IPS DF 6.9 (cell line): ENCODE measurements at places on chromosomes 4 and X.

DNA sequence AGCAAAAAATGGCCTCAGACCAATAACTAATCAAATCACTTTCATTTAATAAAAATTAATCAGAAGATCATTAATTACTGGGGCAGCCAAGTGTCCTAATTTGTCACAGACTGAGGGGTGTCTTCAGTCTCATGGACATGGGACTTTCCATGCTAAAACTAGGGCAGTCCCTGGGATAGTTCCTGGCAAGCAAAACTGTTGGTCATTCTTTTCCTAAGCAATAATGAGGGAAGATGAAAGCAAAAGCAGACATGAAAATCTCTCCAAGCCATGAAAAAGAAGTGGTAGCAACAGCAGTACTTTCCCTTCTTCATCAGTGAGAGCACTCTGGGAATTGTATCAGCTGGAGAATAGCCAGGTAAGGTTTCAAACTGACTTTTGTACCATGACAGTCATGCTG is 3.7 kb upstream of the ANTXR2 start:
- no peak for DNase-seq
- no peaks in the 10 kb centered on the region for H3K36me3 ChIP-seq
- H3K27me3 ChIP-seq, result no peaks in the 10 kb centered on the region
- H3K27ac ChIP-seq, result no peak overlapping the region
- H3K4me3 ChIP-seq, result no peak overlapping the region

GRCh38 chr4:91325495-91325894 is 978.3 kb upstream of the GRID2 start:
- H3K27ac ChIP-seq, result no peak overlapping the region
- no peaks in the 10 kb centered on the region for H3K4me1 ChIP-seq
- H3K27me3 ChIP-seq, result no peaks in the 10 kb centered on the region
- DNase-seq, result no peak
- no peak overlapping the region for H3K4me3 ChIP-seq
- no peaks in the 10 kb centered on the region for H3K36me3 ChIP-seq

GRCh38 chrX:24990535-24990934 is 25.2 kb downstream of the ARX start:
- no peaks in the 10 kb centered on the region for H3K36me3 ChIP-seq
- peaks cover 3% of the 10 kb centered on the region for H3K4me1 ChIP-seq
- no peak overlapping the region for H3K4me3 ChIP-seq

DNA sequence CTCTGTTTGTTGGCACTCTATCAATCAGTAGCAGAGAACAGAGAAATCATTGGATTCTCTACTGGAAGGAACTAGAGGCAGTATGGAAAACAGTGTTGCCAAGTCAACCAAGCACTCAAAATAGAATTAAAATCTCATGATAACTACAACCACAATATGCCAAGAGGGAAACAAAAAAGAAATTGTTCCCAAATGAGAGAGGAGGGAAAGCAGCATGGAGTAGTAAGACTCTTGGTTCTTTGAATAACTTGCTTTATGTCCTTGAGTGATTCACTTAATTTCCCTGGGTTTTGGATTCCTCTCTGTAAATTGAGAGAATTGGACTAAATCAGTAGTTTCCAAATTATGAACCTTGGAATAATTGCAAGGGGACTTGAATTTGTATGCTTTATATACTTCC is 285.5 kb upstream of the ANKRD50 start:
- H3K4me1 ChIP-seq, result no peaks in the 10 kb centered on the region
- H3K36me3 ChIP-seq, result no peaks in the 10 kb centered on the region
- no peak overlapping the region for H3K4me3 ChIP-seq
- H3K27ac ChIP-seq, result no peak overlapping the region
- DNase-seq, result no peak

- DNase-seq, result no peak
- no peaks in the 10 kb centered on the region for H3K36me3 ChIP-seq
- no peaks in the 10 kb centered on the region for H3K27me3 ChIP-seq
- no peak overlapping the region for H3K4me3 ChIP-seq
Measured at GRCh38 chr4:9979101-9979701, 42.1 kb downstream of the SLC2A9 start.

- peaks cover 22% of the 10 kb centered on the region for H3K27me3 ChIP-seq
- no peaks in the 10 kb centered on the region for H3K36me3 ChIP-seq
- DNase-seq, result no peak
- no peak overlapping the region for H3K4me3 ChIP-seq
Measured at GRCh38 chr4:56531823-56532222, 26.2 kb downstream of the ARL9 start.

DNA sequence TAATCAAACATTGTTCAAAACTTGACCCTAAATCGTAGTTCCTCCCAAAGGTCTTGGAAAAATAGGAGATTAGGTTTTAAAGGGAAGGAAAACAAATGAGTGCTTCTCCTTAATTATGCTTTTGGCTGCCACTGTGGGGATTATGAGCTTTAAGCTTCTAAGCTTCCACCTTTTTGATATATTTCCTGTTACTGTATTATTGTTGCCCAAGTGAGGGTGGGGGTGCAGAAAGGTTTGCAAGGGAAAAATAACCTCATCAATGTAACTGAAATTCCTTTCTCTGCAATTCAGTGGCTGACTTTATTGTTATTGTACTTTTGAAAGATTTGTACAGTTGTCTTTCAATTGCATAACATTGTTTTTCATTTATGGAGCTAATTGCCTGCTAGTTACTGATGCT is 285.1 kb downstream of the FRMPD4 start:
- H3K27ac ChIP-seq, result no peak overlapping the region
- DNase-seq, result no peak
- H3K36me3 ChIP-seq, result no peaks in the 10 kb centered on the region
- no peak overlapping the region for H3K4me3 ChIP-seq

DNA sequence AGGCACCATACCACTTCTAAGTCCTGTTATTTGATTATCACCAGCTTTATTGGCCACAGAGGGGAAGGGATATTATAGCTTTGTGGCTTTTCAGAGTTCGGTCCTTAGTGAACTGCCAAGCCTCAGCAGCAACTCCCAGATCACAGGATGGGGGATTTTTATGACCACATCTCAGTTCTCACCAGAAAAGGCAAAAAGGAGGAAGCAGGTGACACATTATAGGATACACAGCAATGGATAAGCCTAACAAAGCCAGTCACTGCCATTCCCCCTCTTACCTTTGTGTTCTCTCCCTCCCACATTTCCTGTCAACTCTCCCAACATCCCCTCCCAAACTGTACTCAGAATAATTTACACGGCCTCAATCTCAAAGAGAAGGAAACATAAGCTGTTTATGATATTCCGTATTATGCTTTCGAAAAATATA is 142.8 kb downstream of the MGST2 start:
- H3K4me1 ChIP-seq, result no peaks in the 10 kb centered on the region
- H3K27ac ChIP-seq, result no peak overlapping the region
- no peak for DNase-seq

DNA sequence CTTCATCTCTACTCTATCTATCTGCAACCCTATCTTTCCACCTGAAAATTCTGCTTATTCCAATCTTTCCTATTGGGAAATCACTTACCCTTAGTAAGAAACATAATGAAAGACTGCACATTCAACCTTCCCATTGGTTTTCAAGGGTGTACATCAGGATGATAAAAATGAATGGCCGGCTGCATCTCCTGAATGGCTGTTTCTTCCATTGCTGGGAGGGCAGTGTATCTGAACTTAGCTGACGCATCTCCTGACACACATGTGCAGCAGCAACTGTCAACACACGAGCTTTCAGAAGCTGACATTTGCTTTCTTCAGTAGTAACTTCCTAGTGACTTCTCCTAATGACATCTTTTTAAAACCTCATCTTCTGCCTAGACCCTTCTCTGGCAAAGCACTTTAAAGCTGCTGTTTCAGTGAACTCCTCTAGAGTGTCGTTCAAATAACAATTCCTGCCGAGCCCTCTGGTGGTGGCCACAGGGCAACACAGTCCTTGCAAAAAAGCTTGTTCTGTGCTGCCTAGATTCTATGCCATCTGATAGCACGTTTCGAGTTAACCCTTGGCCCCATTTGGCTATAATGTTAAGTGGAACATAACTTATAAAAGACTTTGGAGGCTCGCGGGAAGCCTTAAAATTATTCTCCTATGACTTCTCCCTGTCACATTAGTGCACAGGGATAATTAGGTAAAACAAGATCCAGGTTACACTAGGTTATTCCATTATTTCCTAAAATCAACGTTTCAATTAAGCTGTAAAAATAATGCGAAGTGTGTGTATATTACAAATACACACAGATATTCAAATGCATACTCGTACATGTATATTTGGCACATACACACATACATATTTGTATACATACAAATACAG is 2340.7 kb downstream of the PCDH7 start:
- no peak overlapping the region for H3K4me3 ChIP-seq
- H3K36me3 ChIP-seq, result no peaks in the 10 kb centered on the region
- H3K27me3 ChIP-seq, result no peaks in the 10 kb centered on the region
- no peak overlapping the region for H3K27ac ChIP-seq
- peaks cover 2% of the 10 kb centered on the region; the same call in 1 of the 2 replicates for H3K4me1 ChIP-seq

DNA sequence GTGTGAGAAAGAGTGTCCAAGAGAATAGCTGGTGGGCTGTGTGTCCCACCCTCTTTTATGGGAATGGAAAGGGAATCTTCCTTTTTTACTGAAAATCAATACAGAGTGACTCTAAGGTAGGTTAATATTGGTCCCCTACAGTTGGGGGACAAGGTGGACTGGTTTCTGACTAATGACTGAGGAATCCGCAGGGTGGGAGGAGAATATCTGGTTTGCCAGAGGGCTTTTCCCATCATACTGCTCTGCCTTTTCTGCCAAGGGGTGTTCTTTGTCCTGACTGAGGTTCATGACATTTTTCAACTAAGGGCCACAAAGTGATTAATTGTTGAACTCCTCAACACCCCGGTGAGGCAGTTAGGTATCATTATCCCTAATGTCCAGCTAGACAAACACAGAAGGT is 261.6 kb downstream of the SPATA18 start:
- no peak for DNase-seq
- H3K36me3 ChIP-seq, result no peaks in the 10 kb centered on the region
- H3K4me3 ChIP-seq, result no peak overlapping the region
- H3K27me3 ChIP-seq, result no peaks in the 10 kb centered on the region
- H3K27ac ChIP-seq, result no peak overlapping the region
- peaks cover 3% of the 10 kb centered on the region for H3K4me1 ChIP-seq

- no peaks in the 10 kb centered on the region for H3K36me3 ChIP-seq
- no peak overlapping the region for H3K4me3 ChIP-seq
- H3K27me3 ChIP-seq, result no peaks in the 10 kb centered on the region
- no peak for DNase-seq
Measured at GRCh38 chr4:107153228-107153627, 117.1 kb upstream of the DKK2 start.

GRCh38 chr4:174578366-174578765 is 56.1 kb upstream of the HPGD start:
- no peaks in the 10 kb centered on the region for H3K27me3 ChIP-seq
- H3K4me3 ChIP-seq, result no peak overlapping the region
- no peak for DNase-seq
- H3K27ac ChIP-seq, result no peak overlapping the region
- H3K36me3 ChIP-seq, result no peaks in the 10 kb centered on the region
- H3K4me1 ChIP-seq, result no peaks in the 10 kb centered on the region

GRCh38 chr4:52894443-52894842 is 32.3 kb downstream of the RASL11B start:
- H3K4me1 ChIP-seq, result no peaks in the 10 kb centered on the region
- H3K36me3 ChIP-seq, result no peaks in the 10 kb centered on the region
- H3K4me3 ChIP-seq, result no peak overlapping the region

DNA sequence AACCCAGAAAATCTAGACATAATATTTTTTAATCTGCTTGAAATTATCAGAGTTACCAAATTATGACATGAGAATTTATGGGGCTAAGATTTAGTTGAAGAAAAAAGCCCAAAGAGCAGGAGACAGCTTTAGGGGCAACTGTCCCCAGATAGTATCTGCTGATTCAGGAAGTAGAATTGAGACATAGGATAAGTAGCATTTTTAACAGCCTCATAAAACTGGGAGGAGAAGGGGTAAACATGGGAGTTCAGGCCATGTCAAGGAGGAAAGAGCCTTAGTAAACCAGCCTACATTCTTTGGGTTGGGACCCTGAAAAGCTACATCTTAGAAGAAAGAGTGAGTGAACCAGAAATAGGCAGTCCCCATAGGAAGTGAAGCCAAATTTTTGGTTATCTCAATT is 9.7 kb upstream of the RAB28 start:
- H3K27ac ChIP-seq, result no peak overlapping the region
- no peaks in the 10 kb centered on the region for H3K27me3 ChIP-seq
- DNase-seq, result no peak
- no peak overlapping the region for H3K4me3 ChIP-seq
- H3K36me3 ChIP-seq, result no peaks in the 10 kb centered on the region

DNA sequence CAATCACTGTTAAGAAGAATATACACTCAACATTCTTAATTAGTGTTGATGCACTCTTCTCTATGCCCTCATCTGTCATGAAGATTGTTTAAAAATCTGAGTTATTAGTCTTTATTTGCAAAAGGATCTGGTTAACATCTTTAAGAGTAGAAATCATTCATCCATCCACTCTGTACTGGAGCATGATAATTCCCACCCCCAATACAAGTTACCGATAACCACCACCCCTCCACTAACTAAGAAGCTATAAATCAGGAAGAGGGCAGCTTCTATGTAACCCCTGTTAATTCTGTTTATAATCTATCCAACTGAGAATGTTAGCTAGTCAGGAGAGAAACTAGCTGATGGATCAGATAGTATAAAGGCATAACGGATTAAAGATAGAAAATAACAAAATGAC is 34.5 kb downstream of the RAB28 start:
- no peak for DNase-seq
- peaks cover 5% of the 10 kb centered on the region for H3K4me1 ChIP-seq
- H3K36me3 ChIP-seq, result no peaks in the 10 kb centered on the region
- no peaks in the 10 kb centered on the region for H3K27me3 ChIP-seq
- H3K4me3 ChIP-seq, result no peak overlapping the region

DNA sequence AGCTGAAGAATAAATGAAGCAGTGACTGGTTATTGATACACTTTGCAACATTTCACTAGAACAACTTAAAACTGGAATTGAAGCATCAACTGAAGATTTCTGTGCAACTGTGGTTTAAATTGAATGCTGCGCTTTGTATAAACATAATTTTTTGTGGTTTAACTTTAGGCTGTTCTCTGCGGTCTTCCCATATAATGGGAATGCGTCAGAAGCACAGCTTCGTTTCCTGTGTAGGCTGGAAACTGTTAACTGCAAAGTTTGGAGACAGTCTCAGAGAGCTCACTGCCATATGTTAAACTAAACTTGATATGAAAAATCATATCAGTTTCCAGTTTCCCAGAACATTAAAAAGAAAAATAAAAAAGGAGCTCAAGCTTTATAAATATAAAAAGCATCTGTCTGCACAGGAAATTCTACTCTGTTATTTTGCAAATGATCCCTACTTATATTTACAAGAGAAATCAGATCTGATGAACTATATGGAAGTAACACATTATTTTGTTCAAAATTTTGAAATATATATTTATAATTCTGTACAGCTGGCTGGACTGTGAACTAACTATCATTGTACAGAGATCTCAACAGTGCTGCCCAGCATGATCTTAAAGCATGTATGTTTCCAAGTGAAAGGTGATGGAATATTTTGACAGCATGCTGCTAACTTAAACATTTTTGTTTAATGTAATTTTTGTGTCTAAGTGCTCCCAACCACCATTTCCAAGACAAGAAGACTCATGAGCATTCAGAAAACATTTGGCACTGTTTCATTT is 139.9 kb downstream of the NDST3 start:
- H3K27ac ChIP-seq, result no peak overlapping the region
- no peak for DNase-seq
- H3K4me3 ChIP-seq, result no peak overlapping the region
- no peaks in the 10 kb centered on the region for H3K4me1 ChIP-seq
- no peaks in the 10 kb centered on the region for H3K36me3 ChIP-seq
- no peaks in the 10 kb centered on the region for H3K27me3 ChIP-seq
